SW 1271 (cell line): ENCODE measurements at places on chromosomes 7 and 10.

DNA sequence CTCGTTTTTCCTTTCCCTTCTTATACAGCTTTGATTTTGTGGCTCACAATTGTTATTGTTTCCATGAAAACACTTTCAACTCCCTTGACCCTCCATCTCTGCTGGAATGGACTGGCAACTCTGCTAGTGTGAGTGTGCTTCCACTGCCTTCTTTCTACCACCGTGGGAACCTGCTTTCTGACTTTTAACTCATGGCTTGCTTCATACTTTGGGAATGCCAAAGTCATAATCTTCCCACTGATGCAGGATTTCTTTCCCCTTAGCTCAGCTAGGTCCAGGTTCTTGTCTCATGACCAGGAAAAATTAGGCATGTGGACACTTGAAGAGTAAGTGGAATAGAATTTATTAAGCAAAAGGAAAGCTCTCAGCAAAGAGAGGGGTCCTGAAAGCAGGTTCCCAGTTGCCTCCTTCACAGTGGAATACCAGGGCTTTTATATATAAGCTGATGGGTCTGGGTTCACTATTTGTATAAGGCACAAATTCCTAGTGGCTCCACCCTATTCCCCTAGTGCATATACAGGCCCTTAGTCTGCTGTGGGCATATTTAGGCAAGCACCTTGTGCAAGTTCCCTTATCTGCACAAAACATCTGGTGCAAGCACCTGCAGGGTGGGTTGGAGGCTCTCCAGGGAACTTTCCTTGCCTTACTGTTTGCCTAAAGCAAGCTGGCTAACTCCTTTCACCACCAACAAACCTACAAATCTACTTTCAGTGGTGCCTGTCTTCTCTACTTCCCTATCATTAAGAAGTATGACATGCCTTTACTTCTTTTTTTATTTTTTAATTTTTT is 119.5 kb downstream of the CFAP58 start:
- DNase-seq = no peak

- no peak for DNase-seq
Observed at GRCh38 chr10:119283818-119284217, 76.4 kb downstream of the GRK5 start.

DNA sequence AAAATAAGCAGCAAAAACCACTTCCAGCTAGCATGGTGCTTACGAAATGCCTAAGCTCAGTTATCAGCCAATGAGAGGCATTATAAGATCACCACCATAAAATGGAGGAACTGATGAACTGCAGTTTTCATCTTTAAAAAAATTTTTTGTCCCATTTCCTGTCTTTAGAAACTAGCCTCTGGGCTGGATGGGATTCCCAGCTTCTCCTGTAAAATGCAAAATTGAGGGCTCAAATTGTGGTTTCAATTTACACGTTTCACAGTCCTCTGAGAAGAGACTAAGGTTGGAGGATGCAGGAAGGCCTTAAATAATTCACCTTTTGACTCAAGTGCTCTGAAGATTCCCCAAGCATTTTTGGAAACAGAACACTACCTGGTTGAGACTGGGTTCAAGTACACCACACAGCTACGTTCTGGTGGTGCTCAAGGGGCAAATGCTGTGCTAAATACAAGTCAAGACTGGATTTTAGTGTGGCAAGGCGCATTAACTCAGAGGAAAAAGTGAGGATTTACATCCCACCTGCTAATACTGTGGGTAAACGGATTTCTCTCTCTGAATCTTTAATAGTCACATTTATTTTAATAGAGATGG is 951 bp downstream of the ZNF25 start:
- DNase-seq = no peak

DNA sequence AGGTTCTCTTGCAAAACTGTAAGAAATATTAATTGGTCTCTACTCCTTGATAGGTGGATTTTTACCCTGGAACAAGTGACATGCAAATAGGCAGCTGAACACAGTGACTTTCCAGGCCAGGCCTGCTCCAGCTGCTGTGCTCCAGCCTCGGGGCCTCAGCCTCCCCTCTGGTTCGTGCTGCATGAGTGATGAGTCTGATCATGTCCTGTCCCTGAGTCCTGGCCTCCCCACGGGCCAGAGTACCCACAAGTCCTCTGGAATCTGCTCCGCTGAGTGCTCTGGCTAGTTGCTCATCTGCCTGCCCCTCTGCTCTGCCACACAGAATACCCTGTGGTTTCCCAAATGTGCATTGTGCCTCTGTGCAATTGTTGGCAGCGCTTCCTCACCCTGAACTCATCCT is 80.1 kb upstream of the PDZD8 start:
- DNase-seq = no peak

DNA sequence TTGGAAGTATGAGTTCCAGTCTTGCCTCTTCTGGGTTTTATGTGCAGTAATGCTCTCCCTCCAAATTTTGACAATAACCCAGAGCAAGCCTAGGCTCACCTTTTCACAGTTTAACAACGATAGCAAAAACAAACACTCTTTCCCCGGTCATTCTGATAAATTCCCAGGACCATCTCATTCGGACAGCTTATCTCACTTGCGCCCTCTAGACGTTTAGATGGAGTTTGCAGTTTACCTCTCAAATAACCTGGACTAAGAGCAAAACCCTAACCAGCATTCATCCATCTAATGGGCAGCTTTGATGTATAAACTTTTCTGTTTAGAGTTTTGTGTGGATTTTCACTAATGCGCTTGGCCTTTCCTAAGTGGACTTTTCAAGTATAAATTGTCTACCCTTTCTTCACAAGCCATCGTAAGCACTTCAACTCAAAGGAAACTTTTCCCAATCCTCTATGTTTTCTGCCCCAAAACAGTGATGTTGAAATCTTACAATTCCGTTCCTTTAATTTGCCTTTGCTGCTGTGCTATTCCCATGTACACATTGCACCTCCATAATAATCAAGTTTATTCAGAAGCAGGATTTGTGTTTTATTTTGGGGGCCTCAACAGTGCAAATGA is 114.9 kb downstream of the HDAC9 start:
- no peak for DNase-seq

GRCh38 chr10:101694674-101695403 is at the start of gene FBXW4:
TSS of gene FBXW4 (minus strand) at chr10:101695170. CDS start at chr10:101695105, 65 bp downstream.
- peak; percentile 11 for DNase-seq

DNA sequence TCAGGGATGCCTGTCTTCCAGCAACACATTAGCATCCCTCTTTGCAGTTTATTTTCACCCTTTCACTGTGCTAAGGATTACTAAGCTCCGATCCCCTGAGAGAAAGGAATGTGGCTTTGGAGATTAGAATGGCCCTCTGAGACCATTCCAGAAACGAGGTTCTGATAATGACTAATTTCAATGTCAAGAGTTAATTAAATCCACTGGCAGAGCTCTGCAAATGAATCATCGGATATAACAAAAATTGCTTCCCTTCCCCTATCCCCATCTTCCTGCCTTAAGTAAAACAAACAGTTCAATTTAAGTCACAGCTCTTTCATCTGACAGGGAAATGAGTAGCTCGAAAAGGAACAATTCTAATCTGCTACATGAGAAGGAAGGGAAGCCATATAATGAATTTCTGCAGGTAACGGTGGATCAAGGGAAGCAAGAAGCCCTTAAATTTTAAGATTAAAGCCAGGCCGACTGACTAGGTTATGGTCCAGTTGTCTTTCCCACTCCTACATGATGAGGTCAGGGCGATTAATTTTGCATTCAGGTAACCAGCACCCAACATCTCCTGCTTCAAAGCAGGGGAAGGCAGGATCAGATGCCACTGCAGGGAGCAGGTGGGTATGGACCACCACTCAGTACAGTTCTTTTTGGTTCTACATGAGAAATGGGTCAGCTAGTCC is 50.5 kb downstream of the MALSU1 start:
- DNase-seq = peak; percentile 46

GRCh38 chr10:3210251-3210877 is 37.8 kb upstream of the PITRM1 start:
- no peak for DNase-seq

GRCh38 chr10:110742801-110743200 is 98.7 kb downstream of the RBM20 start:
- no peak for DNase-seq

GRCh38 chr7:38451840-38452239 is 178.4 kb upstream of the TARP start:
- peak; percentile 16 for DNase-seq

DNA sequence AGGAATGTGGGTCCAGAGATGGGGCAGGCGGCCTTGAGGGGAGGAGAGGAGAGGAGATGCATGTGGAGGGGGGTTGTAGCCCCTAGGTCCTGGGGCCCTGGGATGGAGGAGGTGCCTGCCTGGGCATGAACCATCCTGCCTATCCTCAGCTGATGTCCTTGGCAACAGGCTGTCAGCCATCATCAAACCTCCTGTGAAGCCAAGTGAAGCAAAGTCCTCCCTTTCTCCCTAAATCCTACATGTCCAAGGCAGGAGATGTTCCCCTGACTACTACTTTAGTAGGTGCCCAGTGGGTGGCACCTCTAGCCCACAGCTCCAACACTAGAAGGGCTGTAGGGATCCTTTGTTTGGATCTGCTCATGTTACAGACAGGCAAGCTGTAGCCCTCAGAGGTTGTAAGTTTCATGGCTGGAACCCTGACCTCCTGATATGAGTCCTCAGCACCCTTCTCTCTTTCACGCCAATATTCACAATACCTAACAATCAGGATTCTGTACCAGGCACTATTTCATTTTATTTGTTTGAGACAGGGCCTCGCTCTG is 66.6 kb upstream of the SYPL1 start:
- no peak for DNase-seq

DNA sequence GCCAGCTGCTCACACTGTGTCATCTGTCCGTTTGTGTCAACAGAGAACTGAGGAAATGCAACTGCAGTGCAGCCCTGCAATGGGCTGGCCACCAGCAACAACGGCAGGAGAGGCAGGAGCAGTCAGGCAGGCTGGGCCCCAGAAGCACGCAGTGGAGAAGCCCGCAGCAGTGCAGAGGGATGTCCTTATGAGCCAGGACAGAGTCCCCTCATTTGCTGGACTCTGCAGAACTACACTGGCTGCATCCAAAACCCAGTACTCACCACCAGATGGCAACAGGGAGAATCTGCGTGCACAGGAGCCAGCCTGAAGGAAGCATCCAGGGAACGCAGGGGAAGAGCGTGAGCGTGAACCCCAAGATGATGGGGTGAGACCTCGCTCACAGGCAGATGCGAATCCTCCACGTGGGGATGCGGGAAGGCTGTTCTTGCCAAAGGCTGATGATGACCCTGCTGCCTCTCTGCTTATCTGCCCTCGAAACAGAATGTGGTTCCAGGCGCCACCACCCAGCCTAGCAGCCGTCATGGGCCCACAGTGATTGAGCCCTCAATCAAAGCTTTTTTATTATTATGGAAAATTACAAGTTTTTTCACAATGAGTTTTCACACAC is 232.1 kb downstream of the PTPRN2 start:
- DNase-seq = peak; percentile 14

GRCh38 chr7:91201442-91202113 is 62.7 kb upstream of the FZD1 start:
- no peak for DNase-seq

- no peak for DNase-seq
Observed at GRCh38 chr7:42479816-42480633, 243.0 kb upstream of the GLI3 start.

- DNase-seq = no peak
Observed at GRCh38 chr7:42753811-42754363, 158.0 kb downstream of the C7orf25 start.

DNA sequence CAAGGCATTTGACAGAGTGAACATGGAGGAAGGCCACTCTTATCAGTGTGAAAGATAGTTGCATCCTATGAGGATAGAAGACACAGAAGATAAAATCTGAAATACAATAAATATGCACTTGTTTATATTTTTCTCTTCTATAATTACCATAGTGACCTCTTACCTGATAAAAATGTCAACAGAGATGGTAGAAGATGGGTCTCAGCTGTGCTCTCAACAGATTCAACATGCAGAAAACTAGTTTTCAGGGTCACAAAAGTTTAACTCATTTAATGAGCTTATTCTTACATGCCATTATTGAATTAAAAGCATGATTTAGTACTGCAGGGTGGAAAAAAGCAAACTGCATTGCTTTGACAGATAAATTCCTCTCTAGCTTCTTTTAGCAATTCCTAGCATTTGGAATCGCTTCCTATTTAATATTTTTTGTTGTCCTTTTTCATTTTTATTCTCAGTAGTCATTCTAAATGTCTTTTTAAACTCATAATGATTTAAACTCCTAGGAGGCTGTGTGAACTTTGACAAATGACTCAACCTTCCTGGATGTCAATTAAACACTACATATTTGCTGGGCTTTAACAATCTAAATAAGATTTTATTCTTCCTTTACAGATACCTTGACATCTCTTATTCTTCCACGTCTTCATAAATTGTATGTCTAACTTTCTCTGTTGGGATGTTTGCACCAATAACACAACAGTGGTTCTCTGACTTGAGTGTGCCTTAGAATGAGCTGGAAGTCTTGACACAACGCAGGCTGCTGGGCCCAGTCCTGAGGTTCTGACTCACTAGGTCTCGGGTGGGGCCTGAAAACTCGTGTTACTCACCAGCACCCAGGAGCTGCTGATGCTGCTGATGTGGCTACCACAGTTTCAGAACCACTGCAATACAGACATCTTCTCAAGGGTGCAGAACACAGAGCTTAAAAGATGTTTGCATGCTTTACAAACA is 565.5 kb upstream of the IGFBP3 start:
- DNase-seq = no peak

DNA sequence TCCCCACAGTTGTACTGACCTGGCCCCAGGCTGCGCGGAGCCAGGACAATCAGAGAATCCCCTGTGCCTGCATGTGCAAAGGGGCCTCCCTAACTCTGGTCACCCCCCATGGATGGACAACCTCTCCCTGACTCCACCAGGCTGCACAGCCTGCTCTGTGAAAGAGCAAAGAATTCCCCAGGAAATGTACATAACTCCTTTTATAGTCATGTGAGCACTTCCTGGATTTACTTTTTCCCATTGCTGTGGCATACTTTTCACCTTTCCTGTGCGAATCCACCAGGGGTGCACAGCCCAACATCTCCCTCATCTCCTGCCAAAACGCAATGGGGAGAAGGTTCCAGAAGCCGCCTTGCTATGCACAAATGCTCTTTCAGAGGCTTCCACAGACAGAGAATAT is 27.9 kb downstream of the FGFR2 start:
- DNase-seq = no peak

GRCh38 chr10:29585488-29585976 is 49.2 kb downstream of the SVIL start:
- no peak for DNase-seq

DNA sequence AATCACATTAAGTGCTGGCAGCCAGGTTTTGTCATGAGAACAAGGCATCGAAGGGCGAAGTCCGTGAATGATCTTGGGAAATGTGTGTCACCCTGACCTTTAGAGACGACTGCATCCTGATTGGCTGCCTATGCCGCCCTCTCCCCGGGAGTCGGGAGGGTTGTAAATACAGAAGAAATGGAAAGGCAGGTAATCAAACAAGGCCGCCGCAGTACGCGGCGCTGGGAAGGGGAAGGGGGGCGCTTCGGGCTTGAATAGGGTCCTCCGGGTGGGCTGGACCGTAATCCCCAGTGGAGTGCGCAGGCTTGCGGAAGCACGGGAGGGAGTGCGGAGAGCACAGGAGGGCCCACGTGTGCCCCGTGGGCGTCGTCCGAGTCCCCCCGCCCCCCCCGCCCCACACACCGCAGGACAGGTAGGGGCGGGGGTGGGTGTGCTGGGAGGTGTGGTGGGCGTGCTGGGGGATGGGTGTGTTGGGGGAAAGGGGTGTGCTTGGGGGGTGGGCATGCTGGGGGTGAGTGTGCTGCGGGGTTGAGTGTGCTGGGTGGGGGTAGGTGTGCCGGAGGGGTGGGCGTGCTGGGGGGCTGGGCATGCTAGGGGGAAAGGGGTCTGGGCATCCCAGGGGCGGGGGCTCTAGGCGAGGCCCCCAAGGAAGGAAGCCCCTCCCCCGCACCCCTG is 169.4 kb downstream of the ARHGAP12 start:
- no peak for DNase-seq
